ENCODE measurements at places on chromosomes 2 and 18. TPM values are rescaled to one million over a fixed set of nuclear protein-coding genes. Genes with fewer than 3 reads are reported as not detected.

ATP8B1 gene
- total RNA-seq: 77.6 TPM

GRCh38 chr18:29104671-29105070, 927.7 kb upstream of the CDH2 start:
- no peak overlapping the region for H3K27ac ChIP-seq
- no peak overlapping the region for H3K4me3 ChIP-seq
- H3K27me3 ChIP-seq: no peaks in the 10 kb centered on the region
- no peak for DNase-seq

GRCh38 chr2:219563271-219563928, 7.9 kb downstream of the OBSL1 start:
- H3K27me3 ChIP-seq: no peaks in the 10 kb centered on the region
- DNase-seq: no peak
- H3K27ac ChIP-seq: no peak overlapping the region

DNA sequence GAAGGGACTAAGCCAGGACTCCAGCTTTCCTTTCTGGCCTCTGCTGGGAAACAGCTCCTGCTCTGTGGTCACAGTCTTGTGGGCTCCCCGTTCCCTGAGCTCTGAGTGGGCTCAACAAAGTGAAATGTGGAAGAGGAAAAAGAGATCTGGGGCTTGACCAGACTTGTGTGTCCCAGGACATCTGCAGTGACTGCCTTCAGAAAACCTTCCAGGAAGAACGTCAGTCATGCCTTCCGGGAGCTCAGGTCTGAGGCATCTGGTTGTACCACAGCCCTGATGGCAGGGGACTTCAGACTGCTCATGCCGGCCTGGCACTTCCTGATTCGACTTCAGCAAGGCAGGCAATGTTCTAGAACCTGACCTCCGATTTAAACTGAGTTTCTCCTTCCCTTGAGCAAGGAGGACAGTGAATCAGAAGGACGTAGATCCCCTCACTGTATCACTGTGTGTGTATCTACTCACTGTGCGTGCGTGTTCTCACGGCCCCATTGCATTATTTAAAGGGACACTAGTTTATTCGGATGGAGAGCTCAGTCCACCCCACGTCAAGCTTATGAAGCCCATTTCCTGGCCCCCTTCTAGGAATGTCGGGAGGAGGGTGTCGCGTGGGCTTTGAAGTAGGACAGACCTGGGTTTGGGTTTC, 548 bp upstream of the FBLN7 start:
- no peaks in the 10 kb centered on the region for H3K36me3 ChIP-seq
- H3K27ac ChIP-seq: no peak overlapping the region
- no peaks in the 10 kb centered on the region for H3K27me3 ChIP-seq
- peak overlapping the region; percentile 59 for H3K4me3 ChIP-seq
- peaks cover 15% of the 10 kb centered on the region for H3K4me1 ChIP-seq

DNA sequence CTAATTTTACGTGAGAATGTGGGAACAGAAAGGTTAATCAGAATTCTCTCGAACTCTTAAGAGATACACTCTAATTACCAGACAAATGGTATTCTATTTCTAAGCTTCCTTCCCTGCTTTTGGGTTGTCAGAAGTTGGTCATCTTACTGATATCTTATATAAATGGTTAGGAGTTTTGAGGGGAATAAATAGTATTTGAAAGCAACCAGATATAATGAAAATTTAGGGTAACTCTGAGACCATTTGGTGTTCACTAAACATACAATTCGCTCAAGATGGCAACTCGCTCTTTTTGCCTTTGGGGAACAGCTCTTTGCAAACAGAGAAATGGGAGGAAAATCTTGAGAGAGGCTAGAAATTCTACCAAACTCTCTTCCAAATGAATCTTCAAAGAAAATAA, 250.9 kb downstream of the TCF4 start:
- H3K27me3 ChIP-seq: no peaks in the 10 kb centered on the region
- DNase-seq: no peak
- H3K27ac ChIP-seq: peak overlapping the region; percentile 60
- no peaks in the 10 kb centered on the region for H3K36me3 ChIP-seq
- H3K4me3 ChIP-seq: no peak overlapping the region
- no peaks in the 10 kb centered on the region for H3K4me1 ChIP-seq

EGR4 gene
- not detected for total RNA-seq

MC5R gene
- not detected for total RNA-seq

- no peak for DNase-seq
- no peaks in the 10 kb centered on the region for H3K4me1 ChIP-seq
- no peaks in the 10 kb centered on the region for H3K36me3 ChIP-seq
- no peak overlapping the region for H3K4me3 ChIP-seq
- no peak overlapping the region for H3K27ac ChIP-seq
These were observed 355.5 kb downstream of the EPHA4 start for GRCh38 chr2:221216636-221217035.

DNA sequence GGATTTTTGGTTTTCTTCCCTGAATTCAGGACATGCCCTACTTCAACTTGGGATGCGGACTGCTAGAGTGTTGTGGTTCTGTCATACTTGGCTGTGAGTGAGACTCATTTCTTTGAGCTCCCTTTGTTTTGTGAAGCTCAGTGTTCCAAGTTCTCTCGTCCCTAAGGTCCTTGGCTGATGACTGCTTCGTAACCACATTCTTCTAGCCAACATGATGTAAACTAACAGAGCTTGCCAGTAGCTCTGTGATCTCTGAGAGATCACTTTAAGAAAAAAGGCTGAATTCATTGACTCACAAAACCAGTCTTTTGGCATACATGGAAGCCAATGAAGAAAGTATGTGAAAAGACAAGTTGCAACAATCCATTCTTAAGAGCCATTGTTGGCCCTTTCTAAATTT, 96.9 kb upstream of the MSTN start:
- no peak overlapping the region for H3K4me3 ChIP-seq
- no peaks in the 10 kb centered on the region for H3K27me3 ChIP-seq
- DNase-seq: no peak
- H3K36me3 ChIP-seq: no peaks in the 10 kb centered on the region

- H3K4me3 ChIP-seq: no peak overlapping the region
- no peaks in the 10 kb centered on the region for H3K27me3 ChIP-seq
- H3K27ac ChIP-seq: no peak overlapping the region
- H3K4me1 ChIP-seq: peaks cover 59% of the 10 kb centered on the region
- H3K36me3 ChIP-seq: no peaks in the 10 kb centered on the region
These were observed 111.5 kb upstream of the MGAT5 start for GRCh38 chr2:134142341-134142738.

DNA sequence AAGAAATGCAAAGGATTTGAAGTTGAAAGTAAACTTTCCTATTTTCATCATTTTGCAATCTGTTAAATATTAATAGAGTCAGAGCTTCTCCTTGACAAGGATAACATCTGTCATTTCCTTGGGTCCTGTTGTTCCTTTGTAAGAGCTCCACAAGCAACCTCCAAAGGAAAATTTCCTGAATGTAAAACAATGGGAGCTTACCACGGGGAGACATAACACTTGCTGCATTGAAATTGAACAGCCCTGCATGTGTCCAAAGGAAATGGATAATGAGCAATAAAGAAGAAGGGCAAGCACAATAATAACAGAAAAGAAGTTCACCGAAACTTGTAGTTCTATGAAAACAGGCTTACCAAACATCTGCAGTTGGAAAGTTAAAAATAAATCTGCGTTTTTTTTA, 42.0 kb upstream of the SCG2 start:
- no peaks in the 10 kb centered on the region for H3K4me1 ChIP-seq
- H3K27me3 ChIP-seq: no peaks in the 10 kb centered on the region
- H3K36me3 ChIP-seq: no peaks in the 10 kb centered on the region
- no peak for DNase-seq
- no peak overlapping the region for H3K4me3 ChIP-seq

TMEM37 gene
- 27.8 TPM for total RNA-seq

RIT2 gene
- total RNA-seq: not detected

DNA sequence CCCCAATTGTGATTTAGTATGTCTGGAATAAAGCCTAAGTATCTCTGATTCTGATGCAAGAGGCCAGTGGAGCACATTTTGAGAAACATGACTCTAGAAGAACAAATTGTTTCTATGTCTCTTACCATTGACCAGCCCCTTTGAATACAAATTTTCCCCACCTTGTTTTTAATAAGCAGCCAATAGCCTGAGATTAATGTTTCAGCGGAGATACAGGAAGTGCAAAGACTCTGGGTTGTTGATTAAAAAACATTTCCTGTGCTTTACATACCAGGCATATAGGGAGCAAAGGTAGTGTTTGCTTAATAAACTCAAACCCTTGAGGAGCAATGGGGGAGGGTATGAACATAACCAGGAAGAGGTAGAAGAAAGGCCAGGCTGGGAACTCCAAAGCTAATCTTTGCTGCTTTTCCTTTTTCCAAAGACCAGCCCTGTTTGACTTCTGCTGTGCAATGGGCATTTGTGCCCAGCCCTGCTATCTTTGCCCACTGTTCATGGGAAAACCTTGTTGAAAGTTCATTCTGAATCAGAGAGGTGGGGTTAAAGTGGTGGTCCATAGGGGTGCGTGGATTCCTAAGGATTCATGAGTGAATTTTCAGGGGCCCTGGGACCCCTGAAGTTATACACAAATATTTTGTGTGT, 29.3 kb downstream of the UPP2 start:
- DNase-seq: no peak
- peak overlapping the region; percentile 88 for H3K27ac ChIP-seq
- H3K36me3 ChIP-seq: no peaks in the 10 kb centered on the region
- H3K27me3 ChIP-seq: no peaks in the 10 kb centered on the region
- H3K4me1 ChIP-seq: peaks cover 24% of the 10 kb centered on the region

CTNNA2 gene
- not detected for total RNA-seq

GRCh38 chr2:241978670-241979069, 109.1 kb downstream of the RTP5 start:
- H3K27me3 ChIP-seq: no peaks in the 10 kb centered on the region
- no peak for DNase-seq
- H3K36me3 ChIP-seq: no peaks in the 10 kb centered on the region
- H3K4me1 ChIP-seq: no peaks in the 10 kb centered on the region
- no peak overlapping the region for H3K4me3 ChIP-seq
- H3K27ac ChIP-seq: no peak overlapping the region

- H3K4me1 ChIP-seq: peaks cover 21% of the 10 kb centered on the region
- H3K4me3 ChIP-seq: no peak overlapping the region
- DNase-seq: no peak
These were observed 4.2 kb upstream of the ESCO1 start for GRCh38 chr18:21604671-21605070.

DNA sequence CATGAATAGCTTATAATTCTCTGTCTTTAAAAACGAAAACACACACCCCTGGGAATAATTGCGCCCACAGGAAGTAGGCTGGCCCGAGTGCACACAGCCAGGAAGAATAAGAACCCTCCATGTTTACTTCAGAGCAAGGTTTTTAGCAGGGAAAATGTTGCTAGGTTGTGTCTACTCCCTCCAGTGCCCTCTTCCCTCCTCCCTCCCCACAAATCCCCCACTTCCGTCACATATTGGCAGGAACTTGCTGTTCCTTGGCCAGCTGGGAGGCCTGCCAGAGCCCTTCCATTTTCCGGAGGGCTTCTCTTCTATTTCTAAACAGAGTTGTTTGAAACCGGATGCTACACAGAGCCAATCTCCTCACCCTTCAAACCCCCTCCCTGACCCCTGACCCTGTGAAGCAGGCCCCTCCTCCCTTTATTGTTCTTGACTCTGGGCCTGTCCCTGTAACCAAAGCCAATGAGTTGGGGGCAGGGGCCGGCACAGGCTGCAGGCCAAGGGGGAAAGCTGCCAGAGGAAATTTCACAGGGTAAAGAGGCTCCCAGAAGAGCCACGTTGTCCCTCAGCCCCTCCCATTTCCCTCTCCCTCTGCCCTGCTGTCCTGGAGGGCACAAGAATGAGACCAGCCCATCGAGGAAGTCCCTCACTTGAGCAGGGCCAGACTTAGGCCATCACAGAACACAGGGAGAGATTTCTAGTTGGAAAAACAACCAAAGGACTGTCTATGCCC, 49.8 kb upstream of the LGALSL start:
- peak overlapping the region; percentile 86 for H3K27ac ChIP-seq
- no peaks in the 10 kb centered on the region for H3K36me3 ChIP-seq
- peak overlapping the region; percentile 17 for H3K4me3 ChIP-seq
- peak; percentile 70 for DNase-seq
- H3K27me3 ChIP-seq: no peaks in the 10 kb centered on the region

DNA sequence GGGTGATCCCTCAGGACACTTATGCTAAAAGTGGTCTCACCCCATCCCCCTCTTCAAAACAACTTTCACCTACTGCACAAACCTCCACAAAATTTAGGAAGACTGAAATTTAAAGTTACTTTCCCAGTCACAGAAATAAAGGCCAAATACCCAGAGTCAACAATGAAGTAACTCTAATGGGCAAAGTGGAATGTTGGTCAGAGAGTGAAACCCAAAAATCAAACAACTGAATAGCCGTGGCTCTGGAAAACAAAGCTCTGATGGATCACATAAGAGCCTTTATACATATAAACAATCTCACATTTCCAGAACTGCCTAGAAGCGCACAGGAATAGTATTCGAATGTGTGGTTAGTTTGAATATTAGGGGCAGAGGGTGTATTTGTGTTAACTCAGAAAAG, 4.7 kb downstream of the ACVR1 start:
- H3K4me3 ChIP-seq: no peak overlapping the region
- H3K27ac ChIP-seq: no peak overlapping the region
- no peaks in the 10 kb centered on the region for H3K36me3 ChIP-seq
- H3K27me3 ChIP-seq: no peaks in the 10 kb centered on the region
- H3K4me1 ChIP-seq: peaks cover 22% of the 10 kb centered on the region

HTR2B gene
- not detected for total RNA-seq

- no peaks in the 10 kb centered on the region for H3K4me1 ChIP-seq
- no peak overlapping the region for H3K4me3 ChIP-seq
- no peaks in the 10 kb centered on the region for H3K27me3 ChIP-seq
- no peaks in the 10 kb centered on the region for H3K36me3 ChIP-seq
- H3K27ac ChIP-seq: no peak overlapping the region
These were observed 371.1 kb upstream of the NRP2 start for GRCh38 chr2:205311201-205311600.

DNA sequence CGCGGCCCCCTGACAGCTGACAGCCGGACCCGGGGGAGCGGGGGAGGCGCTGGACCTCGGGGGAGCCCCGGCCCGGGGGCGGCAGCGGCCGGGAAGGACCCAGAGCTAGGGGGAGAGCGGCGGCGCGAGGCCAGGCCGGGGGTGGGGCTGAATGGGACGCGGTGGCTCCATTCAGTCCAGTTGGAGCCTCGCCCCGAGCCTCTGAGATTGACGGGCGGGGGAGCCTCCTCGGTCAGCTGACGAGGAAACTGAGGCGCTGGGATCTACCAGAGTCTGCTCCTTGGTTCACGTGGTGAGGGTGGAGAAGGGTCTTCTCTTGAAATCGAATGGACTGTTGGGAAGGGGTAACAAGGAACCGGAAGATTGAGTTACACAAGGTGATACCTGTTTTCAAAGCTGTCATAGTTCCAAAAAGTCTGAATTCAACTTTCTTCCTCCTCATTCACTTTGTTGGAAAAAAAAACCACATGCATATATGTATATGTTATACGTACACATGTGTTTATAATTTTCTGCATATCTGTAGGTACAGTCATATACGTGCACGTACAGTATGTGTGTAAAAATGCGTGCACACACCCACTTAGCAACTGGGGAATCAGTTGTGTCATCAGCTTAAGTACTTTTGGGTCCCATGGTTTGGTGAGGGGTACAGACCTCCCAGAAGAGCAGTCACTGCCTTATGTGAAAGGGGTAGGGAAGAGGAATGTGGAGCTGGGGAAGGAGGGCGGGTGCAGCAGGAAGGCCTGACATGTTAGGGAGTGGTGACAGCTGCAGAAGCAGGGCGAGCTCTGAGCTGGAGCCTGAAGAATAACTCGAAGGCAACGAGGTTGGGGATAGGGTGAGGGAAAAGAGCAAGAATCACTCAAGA, 628 bp downstream of the PPP1R7 start:
- H3K27ac ChIP-seq: peak overlapping the region; percentile 81
- H3K36me3 ChIP-seq: no peaks in the 10 kb centered on the region
- DNase-seq: peak; percentile 40
- peak overlapping the region; percentile 72 for H3K4me3 ChIP-seq

DCDC2C gene
- not detected for total RNA-seq
